Kidney tubule cell (primary cell): ENCODE measurements at places on chromosomes 13 and 19.

DNA sequence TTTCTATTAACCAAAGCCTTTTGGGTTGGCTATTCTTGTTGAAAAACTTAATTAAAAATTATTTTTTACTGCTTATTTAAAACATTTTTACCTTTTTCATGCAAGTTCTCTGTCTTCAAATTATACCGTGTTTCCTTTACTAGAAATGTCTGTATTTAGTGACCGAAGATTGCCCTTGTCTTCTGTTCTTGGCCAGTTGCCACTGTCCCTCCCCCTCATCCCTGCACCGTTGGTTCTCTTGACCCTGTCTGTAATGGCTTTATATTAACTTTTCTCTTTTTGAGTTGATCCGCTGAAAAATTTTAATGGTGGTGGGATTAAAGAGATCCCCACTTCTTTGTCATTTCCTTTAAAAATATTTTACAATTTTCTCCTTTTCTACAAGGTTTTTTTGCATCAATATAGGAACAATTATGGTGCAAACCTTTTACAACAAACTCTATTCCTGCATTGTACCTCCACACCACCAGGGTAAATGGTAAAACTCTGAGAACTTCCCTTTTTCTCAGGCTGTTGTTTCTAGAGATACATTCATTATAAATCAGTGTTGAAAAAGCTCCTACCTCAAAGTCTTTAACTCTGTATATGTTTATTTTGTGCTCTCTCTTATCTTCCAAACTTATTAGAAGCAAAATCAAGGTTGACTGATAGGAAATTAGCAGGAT is 12.9 kb upstream of the RNF113B start:
- peak; percentile 39 for DNase-seq

DNA sequence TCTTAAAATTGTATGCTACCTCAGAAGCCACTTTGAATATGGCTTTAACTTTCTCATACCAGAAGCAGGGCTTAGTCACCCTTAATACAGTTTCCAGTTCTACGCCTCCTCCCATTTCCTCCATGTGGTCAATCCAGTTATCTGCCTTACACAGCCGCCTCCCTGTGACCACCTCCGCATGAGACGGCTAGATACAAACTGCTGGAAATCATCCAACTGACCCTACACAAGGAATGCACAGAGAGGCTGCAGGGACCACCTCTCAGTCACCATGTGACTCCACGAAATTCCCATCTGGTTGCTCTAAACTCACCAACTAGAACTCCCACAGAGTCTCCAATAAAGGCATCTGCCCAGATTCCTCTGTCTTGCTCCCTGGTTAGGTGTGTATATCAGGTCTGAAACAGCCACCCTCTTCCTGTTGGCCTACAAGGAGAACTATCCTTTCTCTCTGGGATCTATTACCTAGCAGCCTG is 6.8 kb downstream of the ZNF564 start:
- DNase-seq: peak; percentile 61

DNA sequence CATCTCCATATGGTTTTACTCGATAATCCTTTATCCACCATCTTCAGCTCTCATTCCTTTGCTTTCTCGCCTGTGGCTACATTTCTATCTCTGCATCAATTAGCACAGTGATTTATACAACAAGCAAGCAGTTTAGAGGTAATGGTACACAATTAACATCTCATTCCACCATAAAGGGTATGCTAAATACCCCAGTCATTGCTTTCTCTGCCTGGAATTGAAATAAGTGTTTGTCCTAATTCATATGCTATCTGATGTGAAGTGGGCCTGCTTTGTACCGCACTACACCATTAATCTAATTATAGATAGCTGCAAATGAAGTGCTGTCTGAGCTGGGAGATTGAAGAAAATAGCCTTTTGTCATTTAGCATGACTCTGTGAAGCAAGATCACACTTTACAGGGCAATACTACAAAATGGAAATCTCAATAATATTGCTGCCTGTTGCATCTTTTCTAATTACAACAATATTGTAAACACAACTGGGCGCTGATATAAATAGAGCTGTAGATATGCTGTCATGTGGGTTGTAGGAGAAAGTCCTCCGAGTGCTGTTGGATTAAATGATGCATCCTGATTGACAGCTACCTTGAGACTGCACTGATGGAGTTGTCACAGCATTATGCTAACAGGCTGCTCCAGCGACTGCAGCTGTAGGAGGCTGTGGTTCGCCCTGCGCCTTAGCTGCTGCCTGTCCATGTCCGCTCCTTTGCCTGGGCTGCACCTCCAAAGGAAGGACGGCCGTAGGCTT is 78.2 kb downstream of the GGACT start:
- no peak for DNase-seq

- peak; percentile 42 for DNase-seq
Observed at GRCh38 chr13:25882466-25883357, 169.1 kb downstream of the SHISA2 start.

DNA sequence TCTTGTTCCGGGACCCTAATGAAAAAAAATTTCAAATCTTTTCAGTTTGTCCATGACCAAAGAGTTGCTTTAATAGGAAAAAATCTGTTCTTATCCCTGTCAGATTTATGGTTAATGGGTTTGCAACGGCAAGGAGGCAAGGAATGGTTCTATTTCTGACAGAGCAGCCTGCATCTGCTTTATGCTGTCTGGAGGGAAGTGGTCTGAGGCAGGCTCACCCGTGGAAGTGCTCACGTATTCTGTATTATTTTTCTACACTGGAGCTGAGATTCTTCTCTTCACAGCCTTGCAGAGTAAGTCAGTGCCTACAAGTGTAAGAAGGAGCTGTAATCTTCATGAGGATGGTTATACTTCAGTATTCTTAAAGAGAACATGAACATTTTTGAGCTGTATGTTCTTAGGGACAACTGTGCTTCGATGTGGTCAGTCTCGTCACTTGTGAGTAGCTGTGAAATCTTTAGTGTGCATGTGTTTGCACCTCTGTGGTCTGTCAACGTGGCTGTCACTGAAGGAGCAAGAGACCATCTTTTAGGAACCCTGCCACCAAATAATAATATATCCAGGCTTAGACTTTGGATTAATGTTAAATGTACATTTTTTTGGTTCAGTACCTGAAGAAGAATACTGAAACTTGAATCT is 114.3 kb downstream of the DNAJC3 start:
- DNase-seq: no peak

- DNase-seq: peak; percentile 69
Observed at GRCh38 chr13:87975035-87975434, 303.9 kb downstream of the SLITRK5 start.

- peak; percentile 35 for DNase-seq
Observed at GRCh38 chr13:99055735-99056134, 77.9 kb upstream of the DOCK9 start.
